ENCODE measurements at places on chromosomes 2 and 18. TPM values are rescaled to one million over a fixed set of nuclear protein-coding genes. Genes with fewer than 3 reads are reported as not detected.
A peak's percentile ranks its signal among the peaks of the same experiment; 100 is the strongest.

GRCh38 chr2:11675423-11676112 lies 5.6 kb upstream of the NTSR2 start:
- peaks cover 54% of the 10 kb centered on the region for H3K27me3 ChIP-seq
- H3K4me1 ChIP-seq = peaks cover 4% of the 10 kb centered on the region
- no peak overlapping the region for H3K4me3 ChIP-seq
- no peaks in the 10 kb centered on the region for H3K36me3 ChIP-seq
- H3K27ac ChIP-seq = no peak overlapping the region
- no peak for DNase-seq

Gene UPP2
- not detected for polyA plus RNA-seq

Gene ASIC4
- polyA plus RNA-seq = not detected

Gene TRIM43
- not detected for polyA plus RNA-seq

DNA sequence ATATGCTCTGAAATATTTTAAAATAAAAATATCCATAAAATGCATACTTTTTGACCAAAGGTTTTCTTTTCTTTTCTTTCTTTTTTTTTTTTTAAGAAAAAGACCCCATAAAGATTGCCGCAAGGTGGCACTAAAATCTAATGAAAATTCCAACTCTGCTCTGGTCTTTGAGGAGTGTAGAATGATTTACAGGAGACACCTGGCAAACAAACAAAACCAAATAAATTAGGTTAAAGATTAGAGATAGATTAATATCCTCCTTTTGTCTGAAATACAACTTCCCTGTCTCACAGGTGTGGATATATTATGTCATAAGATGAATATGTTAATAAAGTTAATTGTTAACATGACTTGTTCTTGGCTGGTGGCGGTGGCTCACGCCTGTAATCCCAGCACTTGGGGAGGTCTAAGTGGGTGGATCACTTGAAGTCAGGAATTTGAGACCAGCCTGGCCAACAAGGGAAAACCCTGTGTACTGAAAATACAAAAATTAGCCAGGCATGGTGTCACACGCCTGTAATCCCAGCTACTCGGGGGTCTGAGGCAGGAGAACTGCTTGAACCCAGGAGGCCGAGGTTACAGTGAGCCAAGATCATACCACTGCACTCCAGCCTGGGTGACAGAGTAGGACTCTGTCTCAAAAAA lies 3.5 kb upstream of the RHOB start:
- H3K4me3 ChIP-seq = no peak overlapping the region
- peaks cover 13% of the 10 kb centered on the region for H3K36me3 ChIP-seq
- H3K27me3 ChIP-seq = no peaks in the 10 kb centered on the region
- peaks cover 56% of the 10 kb centered on the region for H3K4me1 ChIP-seq

DNA sequence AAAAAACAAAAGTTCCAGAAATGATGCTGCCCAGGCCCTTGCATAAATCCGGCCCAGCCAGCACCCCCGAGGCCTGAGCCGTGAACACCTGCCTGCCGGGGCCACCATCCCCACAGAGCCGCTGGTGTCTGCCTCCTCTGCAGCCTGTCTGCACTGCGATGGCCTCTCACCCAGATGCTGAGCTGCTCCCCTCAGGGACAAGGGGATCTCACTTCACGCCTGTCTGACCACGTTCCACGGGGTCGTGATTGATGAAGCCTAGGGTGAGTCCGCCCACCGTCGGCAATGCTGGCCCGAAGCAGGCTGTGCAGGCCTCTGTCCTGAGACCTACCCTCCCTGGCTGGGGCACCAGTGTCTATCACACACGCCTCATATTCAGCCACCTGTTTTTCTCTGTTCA lies 444.2 kb downstream of the EIPR1 start:
- no peak for DNase-seq
- H3K27me3 ChIP-seq = no peaks in the 10 kb centered on the region
- no peak overlapping the region for H3K4me3 ChIP-seq

GRCh38 chr2:100285011-100285410 lies 37.3 kb downstream of the LONRF2 start:
- peaks cover 39% of the 10 kb centered on the region for H3K36me3 ChIP-seq
- H3K27ac ChIP-seq = peak overlapping the region; percentile 73
- H3K27me3 ChIP-seq = no peaks in the 10 kb centered on the region
- H3K4me1 ChIP-seq = peaks cover 4% of the 10 kb centered on the region
- DNase-seq = no peak

GRCh38 chr2:50995610-50996009 lies 36.3 kb downstream of the NRXN1 start:
- H3K36me3 ChIP-seq = no peaks in the 10 kb centered on the region
- no peaks in the 10 kb centered on the region for H3K27me3 ChIP-seq
- H3K4me3 ChIP-seq = no peak overlapping the region
- no peak for DNase-seq

Gene FAP
- not detected for polyA plus RNA-seq

GRCh38 chr2:16908656-16909055 lies 243.0 kb upstream of the CYRIA start:
- no peaks in the 10 kb centered on the region for H3K4me1 ChIP-seq
- no peak overlapping the region for H3K4me3 ChIP-seq
- DNase-seq = no peak
- H3K27me3 ChIP-seq = no peaks in the 10 kb centered on the region
- no peaks in the 10 kb centered on the region for H3K36me3 ChIP-seq

DNA sequence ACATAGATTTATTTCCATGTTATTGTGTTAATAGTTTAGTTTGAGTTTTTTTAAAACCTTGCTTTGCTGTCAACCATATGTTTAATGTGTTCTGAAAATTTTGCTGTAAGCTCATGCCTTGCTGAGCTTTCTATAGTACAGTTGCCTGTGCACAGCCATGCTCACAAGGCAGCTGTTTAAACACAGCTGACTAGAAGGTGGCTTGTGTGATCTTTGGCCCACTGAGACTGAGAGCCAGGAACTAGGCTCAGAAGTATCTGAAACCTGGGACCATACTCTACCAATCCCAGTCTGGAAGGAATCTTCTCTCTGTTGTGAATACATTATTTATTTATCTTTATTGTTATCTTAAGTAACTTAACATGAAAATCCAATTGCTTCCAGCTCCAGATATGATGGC lies 350.5 kb downstream of the KIAA1328 start:
- peak; percentile 62 for DNase-seq
- H3K4me3 ChIP-seq = no peak overlapping the region
- H3K27me3 ChIP-seq = no peaks in the 10 kb centered on the region
- H3K4me1 ChIP-seq = no peaks in the 10 kb centered on the region
- H3K27ac ChIP-seq = no peak overlapping the region

- no peaks in the 10 kb centered on the region for H3K27me3 ChIP-seq
- no peak for DNase-seq
- no peaks in the 10 kb centered on the region for H3K36me3 ChIP-seq
- no peaks in the 10 kb centered on the region for H3K4me1 ChIP-seq
Observed at GRCh38 chr2:37575780-37576179, 95.7 kb downstream of the CDC42EP3 start.

- no peak overlapping the region for H3K27ac ChIP-seq
- no peaks in the 10 kb centered on the region for H3K36me3 ChIP-seq
- DNase-seq = no peak
- H3K4me3 ChIP-seq = no peak overlapping the region
Observed at GRCh38 chr2:17298453-17298852, 219.8 kb downstream of the RAD51AP2 start.

- no peak for DNase-seq
- no peaks in the 10 kb centered on the region for H3K36me3 ChIP-seq
- H3K4me3 ChIP-seq = no peak overlapping the region
- H3K27me3 ChIP-seq = no peaks in the 10 kb centered on the region
- H3K4me1 ChIP-seq = peaks cover 13% of the 10 kb centered on the region
- no peak overlapping the region for H3K27ac ChIP-seq
Observed at GRCh38 chr2:62567669-62568068, 61.7 kb upstream of the TMEM17 start.

DNA sequence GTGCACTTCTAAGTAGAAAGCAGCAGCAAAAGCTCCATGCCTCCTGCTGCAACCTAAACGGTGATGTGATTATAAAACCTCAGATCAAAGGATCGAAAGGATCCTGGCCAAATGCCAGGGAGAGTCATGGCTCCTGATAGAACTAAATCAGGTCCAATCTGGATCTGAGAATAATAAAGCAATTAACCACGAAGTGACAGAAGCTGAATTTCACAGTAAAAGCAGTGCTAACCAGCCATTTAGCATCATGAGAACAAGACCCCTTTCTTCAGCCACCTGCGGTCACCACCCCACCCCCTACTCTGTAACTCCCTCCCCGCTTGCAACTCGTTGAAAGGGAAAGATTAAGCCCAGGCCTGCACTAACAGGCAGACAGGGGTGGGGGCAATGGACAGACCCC lies 748.7 kb downstream of the BCL11A start:
- no peaks in the 10 kb centered on the region for H3K27me3 ChIP-seq
- DNase-seq = peak; percentile 18
- no peaks in the 10 kb centered on the region for H3K4me1 ChIP-seq
- H3K36me3 ChIP-seq = no peaks in the 10 kb centered on the region
- H3K27ac ChIP-seq = no peak overlapping the region

DNA sequence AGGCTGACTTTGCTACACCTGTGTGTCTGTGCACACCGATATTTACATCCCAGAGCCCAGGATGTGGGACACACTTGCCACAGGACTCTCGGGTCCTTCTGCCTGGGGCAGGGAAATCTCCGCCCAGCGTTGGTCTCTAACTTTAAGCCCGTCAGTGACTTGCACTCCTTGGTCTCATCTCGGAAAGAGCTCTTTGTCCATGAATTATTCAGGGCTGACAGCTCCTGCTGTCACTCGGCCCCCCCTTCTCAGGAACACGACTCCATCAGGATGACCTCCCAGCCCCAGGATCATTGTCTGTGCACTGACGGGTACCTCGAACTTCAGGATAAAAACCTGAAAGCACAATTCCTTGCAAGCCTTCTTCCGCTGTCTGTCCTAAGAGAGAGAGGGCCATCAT lies 26.6 kb downstream of the PLB1 start:
- H3K27me3 ChIP-seq = no peaks in the 10 kb centered on the region
- no peak overlapping the region for H3K27ac ChIP-seq
- no peaks in the 10 kb centered on the region for H3K36me3 ChIP-seq
- no peaks in the 10 kb centered on the region for H3K4me1 ChIP-seq

DNA sequence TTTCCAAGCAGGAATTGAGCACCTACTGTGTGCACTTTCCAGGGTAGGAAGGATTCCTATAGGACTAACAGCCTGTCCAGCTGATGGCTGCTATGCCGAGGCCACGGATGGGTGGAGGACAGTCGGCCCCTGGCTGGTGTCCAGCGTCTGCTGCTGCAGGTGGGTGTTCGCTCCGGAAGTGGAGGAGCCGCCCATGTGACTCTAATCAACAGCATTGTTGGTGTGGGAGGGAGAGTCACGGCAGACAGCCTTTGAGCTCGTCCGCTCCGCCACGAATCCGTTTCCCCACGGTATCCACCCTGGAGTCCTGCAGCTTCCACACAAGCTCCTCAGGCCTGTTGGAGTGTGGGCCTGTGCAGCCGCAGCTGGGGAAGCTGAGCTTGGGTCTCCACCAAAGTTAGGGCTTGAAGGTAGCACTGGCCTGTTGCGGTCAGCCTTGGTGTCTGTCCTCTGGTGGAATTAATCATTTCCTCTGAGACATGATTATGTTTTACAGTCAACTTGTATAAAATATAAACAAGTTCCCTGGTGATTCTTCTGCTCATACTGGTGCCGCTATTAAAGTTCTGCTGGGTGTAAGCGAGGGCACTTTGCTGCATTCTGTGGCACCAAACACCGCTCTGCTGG lies 185.9 kb upstream of the TPO start:
- H3K27ac ChIP-seq = no peak overlapping the region
- no peaks in the 10 kb centered on the region for H3K36me3 ChIP-seq
- H3K27me3 ChIP-seq = no peaks in the 10 kb centered on the region

DNA sequence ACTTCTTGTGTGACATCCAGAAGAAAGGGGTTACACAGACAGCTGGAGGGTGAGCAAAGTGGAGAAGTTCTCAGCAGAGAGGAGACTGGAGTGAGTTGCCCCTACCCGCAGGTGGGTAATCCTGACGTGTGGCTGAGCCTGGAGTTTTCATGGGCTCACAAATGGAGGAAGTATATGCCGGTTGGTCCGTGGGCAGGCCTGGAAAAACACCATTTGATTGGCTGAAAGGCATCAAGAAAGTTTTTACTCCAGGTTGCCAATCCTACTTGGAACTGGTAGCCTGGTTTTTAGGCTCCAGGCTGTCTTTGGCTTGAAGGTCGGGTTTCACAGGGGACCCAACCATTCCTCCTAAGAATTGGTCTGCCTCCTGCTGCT lies 1177.4 kb upstream of the LRRTM1 start:
- DNase-seq = no peak
- no peaks in the 10 kb centered on the region for H3K4me1 ChIP-seq
- H3K36me3 ChIP-seq = no peaks in the 10 kb centered on the region
- H3K27ac ChIP-seq = no peak overlapping the region
- no peaks in the 10 kb centered on the region for H3K27me3 ChIP-seq
- H3K4me3 ChIP-seq = no peak overlapping the region

Gene CCDC102B
- polyA plus RNA-seq = 1.0 TPM

Gene CD302
- polyA plus RNA-seq = 8.5 TPM

Gene SPP2
- not detected for polyA plus RNA-seq

- peak overlapping the region; percentile 21 for H3K27ac ChIP-seq
- peaks cover 13% of the 10 kb centered on the region for H3K27me3 ChIP-seq
- H3K36me3 ChIP-seq = no peaks in the 10 kb centered on the region
- no peak for DNase-seq
- peaks cover 9% of the 10 kb centered on the region for H3K4me1 ChIP-seq
- H3K4me3 ChIP-seq = peak overlapping the region; percentile 49
Observed at GRCh38 chr18:55780586-55781071, 192.6 kb upstream of the TCF4 start.

Gene PROKR1
- polyA plus RNA-seq = not detected

DNA sequence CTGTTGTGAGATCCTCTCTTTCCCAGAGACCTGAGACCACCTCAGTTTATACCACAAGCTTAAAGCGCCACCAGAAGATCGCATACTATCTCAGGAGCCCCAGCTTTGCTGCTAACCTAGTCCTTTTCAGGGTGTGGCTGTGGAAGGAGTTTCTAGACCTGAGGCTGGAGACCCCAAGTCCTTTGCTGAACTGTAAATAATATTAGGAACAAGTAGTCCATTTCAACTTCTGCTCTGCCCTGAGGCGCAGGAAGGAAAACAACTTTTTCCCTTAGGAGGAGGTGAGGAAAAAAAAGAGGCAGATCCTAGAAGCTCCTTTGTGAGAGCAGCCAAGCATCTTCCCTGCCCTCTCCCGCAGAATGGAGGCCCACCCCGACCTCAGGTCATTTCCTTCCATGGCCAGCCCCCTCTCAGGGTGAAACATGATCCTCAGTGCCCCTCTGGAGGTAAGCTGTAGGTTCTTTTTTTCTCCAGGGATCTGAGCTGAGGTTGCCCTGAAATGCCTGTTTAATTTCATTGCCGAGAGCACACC lies 122.8 kb upstream of the LGALSL start:
- peak overlapping the region; percentile 41 for H3K27ac ChIP-seq
- peaks cover 20% of the 10 kb centered on the region for H3K4me1 ChIP-seq
- H3K27me3 ChIP-seq = no peaks in the 10 kb centered on the region
- no peak for DNase-seq
- no peak overlapping the region for H3K4me3 ChIP-seq

Gene RAB6D
- not detected for polyA plus RNA-seq

Gene MOGAT1
- not detected for polyA plus RNA-seq

Gene AQP12A
- polyA plus RNA-seq = not detected

Gene CYP1B1
- 19.9 TPM for polyA plus RNA-seq

DNA sequence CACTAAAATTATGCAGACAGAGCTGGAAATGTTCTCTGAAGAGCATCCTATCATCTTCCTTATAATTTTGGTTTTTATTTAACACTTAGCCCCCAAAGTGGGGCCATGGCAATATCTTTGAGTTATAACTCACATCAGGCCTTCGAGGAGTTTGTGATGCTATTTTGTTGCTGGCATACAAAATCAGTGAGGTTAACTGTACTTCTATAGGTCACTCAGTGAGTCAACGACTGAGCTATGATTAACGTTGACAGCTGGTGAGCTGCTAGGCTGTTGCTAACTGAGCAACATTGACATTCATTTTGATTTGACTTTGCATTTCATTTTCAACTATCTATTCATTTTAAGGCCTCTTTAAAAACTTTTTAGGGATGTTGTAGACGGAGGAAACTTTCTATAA lies 50.0 kb downstream of the GPD2 start:
- DNase-seq = no peak
- no peak overlapping the region for H3K27ac ChIP-seq

All from stomach (tissue), 19 donors.